ENCODE measurements at places on chromosomes 16 and 17.

GRCh38 chr17:83200231-83200699 is 120.9 kb downstream of the METRNL start:
- DNase-seq, result peak; percentile 64

- DNase-seq, result no peak
These were observed 3.4 kb downstream of the ZNF688 start for GRCh38 chr16:30567991-30568638.

GRCh38 chr17:82577300-82577699 is 57.8 kb downstream of the FOXK2 start:
- no peak for DNase-seq

GRCh38 chr17:76532072-76532651 is 5.3 kb downstream of the CYGB start:
- DNase-seq, result no peak

DNA sequence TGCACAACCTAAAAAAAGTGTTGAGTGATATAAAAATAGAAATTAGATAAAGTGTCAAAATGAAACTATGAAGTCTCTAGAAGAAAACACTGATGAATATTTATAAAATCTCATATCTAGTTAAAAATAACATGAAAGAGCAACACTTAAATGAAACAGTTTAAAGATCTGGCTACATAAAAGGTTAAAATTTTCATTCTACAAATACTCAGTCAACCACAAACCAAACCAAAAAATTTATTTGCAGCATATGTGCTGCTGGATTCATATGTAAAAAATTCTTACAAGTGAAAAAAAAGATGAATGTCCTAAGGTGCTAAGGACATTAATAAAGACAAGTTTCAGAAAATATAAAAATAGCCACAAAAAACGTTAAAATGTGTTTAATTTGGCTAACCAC is 22.6 kb upstream of the CDYL2 start:
- no peak for DNase-seq

GRCh38 chr16:23482778-23483177 is 27.5 kb downstream of the GGA2 start:
- peak; percentile 60 for DNase-seq

GRCh38 chr16:67518676-67519075 is 10.0 kb upstream of the RIPOR1 start:
- DNase-seq, result no peak

GRCh38 chr17:40366076-40366860 is 1.7 kb upstream of the GJD3 start:
- DNase-seq, result no peak

- no peak for DNase-seq
These were observed 266.3 kb downstream of the FOXL1 start for GRCh38 chr16:86844695-86845094.

DNA sequence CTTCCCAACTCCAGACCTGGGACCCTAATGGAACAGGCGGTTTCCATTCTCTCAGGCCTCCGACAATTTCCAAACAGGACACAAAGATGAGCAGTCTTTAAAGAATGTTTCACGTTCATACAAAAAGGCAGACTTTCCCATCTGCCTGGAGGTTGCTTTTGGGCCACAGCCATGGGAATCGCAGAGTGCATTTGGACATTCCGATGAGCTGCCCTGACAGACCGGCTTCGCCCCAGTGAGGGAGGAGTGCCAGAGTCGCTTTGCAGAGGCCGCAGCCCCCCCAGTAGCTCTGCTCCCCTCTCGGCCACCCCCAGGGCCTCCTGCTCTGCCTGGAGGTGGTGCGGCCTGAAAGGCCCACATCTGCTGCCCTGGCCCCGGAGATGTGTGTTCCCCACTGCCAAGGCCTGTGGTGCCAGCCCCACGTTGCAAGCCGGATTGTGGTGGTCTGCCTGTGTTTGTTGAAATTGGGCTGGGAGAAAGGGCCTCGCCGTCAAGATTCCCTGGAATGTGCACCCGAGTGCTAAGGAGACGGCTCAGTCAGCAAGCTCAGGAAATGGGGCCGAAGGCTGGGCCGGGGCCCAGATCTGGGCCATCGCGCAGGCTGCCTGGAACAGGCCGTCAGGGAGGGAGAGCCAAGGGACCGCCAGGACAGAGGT is 89.8 kb downstream of the C16orf95 start:
- no peak for DNase-seq

DNA sequence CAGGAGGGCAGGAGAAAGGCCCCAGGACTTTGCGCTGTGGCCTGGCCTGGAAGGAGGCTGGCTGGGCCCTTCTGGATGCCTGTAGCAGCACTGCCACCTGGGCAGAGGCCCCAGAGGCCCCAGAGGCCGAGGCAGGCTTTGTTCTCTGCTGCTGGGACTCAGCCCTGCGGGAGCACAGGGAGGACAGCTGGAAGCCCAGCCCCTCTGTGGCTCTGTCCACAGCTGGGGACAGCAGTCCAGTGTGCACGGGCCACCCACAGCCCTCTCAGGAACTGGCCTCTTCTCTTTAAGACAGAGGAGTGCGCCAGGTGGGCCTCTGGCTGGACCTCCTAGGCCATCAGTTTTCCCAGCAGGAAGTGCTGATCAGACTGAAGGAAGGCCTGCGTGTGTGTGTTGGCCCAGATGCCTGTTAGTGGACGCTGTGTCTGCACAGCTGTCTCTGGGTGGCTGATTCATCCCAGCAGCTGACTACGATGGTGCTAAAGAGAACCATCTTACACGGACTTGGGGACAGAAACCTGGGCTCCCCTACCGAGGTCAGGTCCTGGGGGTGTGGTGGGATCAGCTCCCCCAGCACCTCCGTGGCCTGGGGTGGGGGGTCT is 26.9 kb upstream of the ZNF750 start:
- no peak for DNase-seq

- no peak for DNase-seq
These were observed 190.2 kb upstream of the GSE1 start for GRCh38 chr16:85422632-85423550.

- DNase-seq, result no peak
These were observed 22.5 kb downstream of the CCR7 start for GRCh38 chr17:40542558-40543411.

DNA sequence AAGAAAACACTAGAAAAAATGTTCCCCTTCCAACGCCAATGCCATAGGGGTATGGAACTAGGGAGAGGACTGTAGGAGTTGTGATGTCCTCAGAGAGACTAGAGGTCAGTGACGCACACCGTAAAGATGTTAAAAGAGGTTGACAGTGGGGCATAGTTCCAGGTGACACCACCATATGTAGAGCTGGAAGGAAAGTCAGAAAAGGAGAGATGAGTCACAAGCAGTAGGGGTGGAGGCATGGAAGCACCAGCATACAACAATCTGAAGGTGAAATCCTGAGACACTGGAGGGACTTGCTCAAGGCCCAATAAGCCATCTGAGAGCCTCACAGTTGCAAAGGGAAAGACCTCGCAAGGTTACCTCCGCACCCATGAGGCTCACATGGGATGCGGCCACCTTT is 76.0 kb downstream of the ZNF18 start:
- no peak for DNase-seq

DNA sequence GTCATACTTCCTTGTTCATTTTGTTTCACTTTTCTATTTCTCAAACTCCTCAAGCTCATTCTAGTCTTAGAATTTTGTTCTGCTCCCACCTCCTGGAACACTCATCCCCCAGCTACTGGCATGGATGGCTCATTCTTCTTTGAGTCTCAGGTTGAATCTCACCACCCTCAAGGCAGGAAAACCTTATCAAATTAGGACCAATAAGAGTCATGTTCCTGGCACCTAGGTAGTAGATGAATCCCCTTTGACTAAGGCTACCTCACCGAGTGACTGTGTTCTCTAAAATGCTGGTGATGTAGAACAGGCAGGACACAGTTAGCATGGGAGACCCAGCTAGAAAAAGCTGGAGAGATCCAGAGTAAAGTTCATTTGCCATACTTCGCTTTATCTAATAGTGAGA is 1050.8 kb upstream of the EEF2KMT start:
- no peak for DNase-seq

- DNase-seq, result peak; percentile 35
These were observed 669 bp downstream of the RNF167 start for GRCh38 chr17:4940555-4941318.

GRCh38 chr16:85947230-85948137 is 48.5 kb downstream of the IRF8 start:
- peak; percentile 44 for DNase-seq

GRCh38 chr17:33908363-33909064 is 346.6 kb upstream of the CCL2 start:
- DNase-seq, result no peak

GRCh38 chr17:8868529-8868951 is 1.1 kb upstream of the PIK3R6 start:
- DNase-seq, result no peak

DNA sequence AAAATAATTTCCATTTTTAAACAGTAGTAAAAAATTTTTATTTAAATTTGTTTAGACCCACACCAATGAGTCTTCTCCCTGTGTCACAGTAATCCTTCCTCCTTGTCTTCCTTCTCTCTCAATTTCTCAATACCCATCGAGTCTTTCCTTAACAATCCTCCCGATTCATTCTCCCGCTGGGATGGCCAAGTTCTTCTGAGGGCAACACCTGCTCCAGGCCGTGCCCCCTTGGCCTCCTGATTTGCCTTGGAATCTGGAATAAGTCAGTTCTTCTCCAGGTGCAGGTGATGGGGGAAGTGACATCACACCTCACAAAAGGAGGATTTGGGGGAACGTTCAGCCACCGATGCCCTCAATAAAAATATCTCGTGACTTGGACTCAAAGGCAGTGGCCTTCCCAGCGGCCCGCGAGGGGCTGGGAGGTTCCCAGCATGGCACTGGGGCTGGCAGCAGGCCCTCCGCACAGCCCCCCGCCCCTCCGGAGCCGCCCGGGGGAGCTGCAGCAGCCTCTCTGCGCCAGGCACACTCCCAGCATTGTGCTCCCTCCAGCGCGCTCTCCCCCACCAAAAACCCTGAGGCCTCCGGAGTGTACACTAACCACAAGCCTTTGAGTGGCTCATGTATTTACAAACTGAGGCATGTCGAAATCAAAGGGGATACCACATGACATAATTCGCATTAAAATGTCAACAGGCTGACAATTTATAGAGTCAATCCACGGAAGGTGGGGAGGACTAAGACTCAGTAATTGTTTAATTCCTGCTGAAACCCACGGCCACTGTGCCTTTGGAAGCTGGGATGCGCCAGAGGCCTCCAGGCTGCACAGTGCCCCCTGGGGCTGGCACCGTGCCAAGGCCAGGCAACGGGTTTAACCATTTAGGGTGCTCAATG is 120.5 kb downstream of the ZFHX3 start:
- DNase-seq, result no peak

DNA sequence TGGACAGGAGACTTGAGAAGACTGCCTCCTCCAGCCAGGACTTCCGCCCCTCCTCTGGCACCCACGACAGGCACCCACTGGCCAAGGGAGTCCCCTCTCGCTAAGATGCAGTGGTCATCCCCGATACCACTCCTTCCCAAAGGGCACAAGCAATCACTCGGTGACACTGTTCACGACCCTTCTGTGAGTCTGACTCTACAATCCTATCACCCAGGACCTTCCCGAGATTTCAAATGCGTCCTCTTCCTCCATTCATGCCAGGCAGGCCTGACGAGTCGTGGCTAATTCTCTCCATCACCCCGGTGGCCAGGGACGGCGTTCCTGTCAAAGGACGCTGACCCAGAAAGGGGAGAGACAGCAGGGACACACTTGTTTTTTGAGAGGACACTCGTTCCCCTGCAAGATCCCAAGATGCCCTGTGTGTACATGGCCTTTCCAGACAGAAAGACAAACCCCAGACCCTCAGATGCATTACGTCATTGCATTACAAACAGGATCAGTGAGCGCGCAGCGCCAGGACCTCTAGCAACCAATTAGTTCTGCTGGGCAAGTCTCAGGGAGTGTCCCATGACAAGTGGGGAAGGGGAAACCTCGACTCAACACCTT is 12.2 kb downstream of the FBXO31 start:
- no peak for DNase-seq

- no peak for DNase-seq
These were observed 786 bp upstream of the CACNA1G start for GRCh38 chr17:50559674-50560184.

GRCh38 chr17:2400474-2400866 is 390 bp downstream of the MNT start:
- DNase-seq, result peak; percentile 38

DNA sequence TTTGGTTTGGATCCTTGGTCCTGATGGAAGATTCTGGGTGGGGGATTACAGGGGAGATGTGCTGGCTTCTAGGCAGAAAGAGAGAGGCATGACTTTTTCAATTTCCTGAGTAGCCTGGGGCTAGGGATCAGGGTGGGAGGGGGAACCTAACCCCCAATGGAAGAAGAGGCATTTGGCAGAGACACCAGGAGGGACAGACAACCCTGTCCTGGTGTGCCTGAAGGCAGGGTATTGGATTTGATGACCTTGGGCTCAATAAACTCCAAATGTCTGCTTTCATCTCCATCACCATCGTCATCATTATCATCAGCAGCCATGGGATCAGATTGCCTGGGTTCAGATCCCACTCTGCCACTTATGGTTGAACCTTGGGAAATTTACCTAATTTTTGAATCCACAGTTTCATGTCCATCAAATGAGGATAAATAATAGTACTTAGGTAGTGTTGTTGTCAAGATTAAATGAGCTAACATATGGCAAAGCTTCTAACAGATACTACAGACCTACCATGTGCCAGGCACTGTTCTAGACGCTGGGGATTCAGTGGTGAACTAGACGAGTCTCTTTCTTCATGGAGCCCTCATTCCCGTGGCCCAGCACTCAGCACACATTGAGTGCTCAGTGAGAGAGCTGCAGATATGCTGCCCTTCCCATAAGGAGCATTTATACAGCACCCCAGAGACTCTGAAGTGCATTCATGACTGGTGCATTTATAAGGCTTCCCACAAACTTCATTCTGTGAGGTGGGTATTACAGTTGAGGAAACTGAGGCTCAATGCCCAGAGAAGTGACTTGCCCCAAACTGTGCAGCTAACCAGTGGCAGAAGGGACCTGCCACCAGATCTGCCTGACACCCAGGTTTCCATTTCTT is 26.8 kb downstream of the IGFBP4 start:
- DNase-seq, result no peak
